ENCODE measurements at places on chromosomes 5 and 9. TPM values are rescaled to one million over a fixed set of nuclear protein-coding genes. Genes with fewer than 3 reads are reported as not detected.

DNA sequence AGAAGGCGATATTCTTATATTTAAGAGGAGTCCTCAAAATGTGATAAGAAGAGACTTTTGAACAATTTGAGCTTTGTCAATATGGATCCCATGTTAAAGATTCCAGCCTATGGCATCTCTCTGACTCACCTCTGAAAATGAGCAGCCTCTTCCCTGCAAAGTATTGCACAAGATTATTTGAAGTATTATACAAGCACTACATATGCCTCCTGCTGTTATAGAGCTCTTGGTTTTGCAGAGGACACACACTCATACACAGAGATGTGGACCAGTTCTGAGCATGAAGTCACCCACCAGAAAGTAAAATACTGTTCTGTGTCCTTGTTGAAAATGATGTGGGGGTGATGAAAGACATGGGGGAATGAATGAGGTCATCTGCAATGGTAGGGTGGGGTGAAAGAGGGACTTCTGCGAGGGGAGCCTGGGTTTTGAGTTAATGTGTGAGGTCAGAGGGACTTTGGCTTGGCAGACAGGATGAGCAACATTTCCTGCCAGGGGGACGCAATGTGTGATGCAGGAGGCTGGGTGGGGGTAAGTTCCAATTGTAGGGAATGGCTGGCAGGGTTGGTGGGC, 25.8 kb downstream of the FBXL7 start:
- no peaks in the 10 kb centered on the region for H3K4me1 ChIP-seq
- H3K27me3 ChIP-seq: no peaks in the 10 kb centered on the region
- no peak overlapping the region for H3K27ac ChIP-seq
- H3K36me3 ChIP-seq: no peaks in the 10 kb centered on the region
- no peak overlapping the region for H3K4me3 ChIP-seq

- H3K4me1 ChIP-seq: no peaks in the 10 kb centered on the region
- no peaks in the 10 kb centered on the region for H3K27me3 ChIP-seq
- H3K27ac ChIP-seq: no peak overlapping the region
- no peak for DNase-seq
- no peak overlapping the region for H3K4me3 ChIP-seq
- no peaks in the 10 kb centered on the region for H3K36me3 ChIP-seq
These were observed 148.4 kb upstream of the NFIL3 start for GRCh38 chr9:91572044-91572443.

DNA sequence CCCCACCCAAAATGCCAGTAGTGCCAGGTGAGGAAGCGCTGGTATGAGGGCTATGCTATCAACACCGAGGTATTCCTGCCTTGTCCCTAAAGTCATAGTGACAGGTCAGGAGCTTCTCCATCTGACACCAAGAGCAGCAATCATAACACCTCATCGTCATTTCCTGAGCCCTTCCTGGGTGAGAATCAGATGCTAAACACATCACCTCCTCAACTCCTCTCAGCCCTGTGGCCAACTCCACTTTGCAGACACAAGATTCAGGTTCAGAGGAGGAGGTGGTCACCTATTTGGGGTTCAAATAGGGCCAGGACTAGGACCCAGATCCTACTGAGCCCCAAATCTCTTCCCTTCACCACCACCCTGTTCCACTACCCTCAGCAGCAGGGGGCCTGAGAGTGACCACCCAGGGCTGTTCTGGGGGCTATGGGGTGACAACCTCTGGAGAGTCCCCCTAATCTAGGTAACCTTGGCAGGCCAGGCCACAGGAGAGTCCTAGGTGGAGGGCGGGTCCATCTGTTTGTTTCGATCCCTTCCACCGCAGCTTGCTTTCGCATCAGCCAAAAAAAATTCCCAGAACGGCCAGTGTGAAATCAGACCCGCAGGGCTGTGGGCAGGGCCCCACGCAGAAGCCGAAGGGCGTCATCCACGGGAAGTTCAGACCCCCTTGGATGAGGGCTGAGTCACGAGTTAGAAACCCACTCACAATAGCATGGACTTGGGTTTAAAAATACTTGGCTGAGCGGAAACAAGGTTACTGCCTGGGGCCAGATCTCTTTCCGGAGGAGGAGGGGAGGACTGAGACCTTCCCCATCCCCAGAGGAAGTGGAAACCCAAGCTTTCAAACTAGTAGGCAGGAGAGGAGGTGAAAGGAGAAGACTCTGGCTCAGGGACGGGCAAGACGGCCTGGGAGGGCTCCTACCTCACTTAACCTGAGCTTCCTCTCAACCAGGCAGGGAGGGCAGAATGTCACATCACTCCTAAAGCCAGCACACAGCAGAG, 8.7 kb downstream of the STK10 start:
- no peaks in the 10 kb centered on the region for H3K36me3 ChIP-seq
- H3K4me3 ChIP-seq: no peak overlapping the region
- no peaks in the 10 kb centered on the region for H3K4me1 ChIP-seq
- peak; percentile 34 for DNase-seq
- H3K27ac ChIP-seq: peak overlapping the region; percentile 73

DNA sequence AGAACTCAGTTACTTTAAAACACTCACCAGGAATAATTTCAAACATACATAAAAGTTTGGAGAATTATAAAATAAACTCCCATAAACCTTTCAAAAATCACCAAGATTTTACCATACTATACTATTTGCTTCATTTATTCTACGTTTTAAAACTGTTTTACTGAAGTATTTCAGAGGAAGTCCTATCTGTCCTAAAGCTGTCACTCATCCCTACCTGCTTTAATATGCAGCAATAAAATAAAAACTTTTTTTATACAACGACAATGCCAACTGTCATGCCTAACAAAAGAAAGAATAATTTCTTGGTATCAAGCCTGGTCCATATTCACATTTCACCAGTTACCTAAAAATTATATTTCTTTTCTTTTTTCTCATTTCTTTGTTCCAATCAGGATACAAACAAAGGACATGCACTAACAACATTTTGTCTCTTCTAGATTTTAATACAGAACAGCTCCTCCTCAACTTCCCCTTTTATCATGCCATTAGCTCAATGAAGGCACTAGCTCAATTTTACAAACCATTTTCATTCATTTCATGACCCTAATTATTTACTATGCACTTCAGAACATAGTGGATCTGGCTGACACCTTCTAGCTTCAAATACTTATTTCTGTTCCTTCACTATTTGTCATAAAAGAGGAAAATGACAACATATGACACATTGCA, 135.2 kb downstream of the GNAQ start:
- H3K27ac ChIP-seq: no peak overlapping the region
- H3K4me1 ChIP-seq: no peaks in the 10 kb centered on the region
- DNase-seq: no peak
- H3K36me3 ChIP-seq: no peaks in the 10 kb centered on the region
- H3K4me3 ChIP-seq: no peak overlapping the region
- H3K27me3 ChIP-seq: no peaks in the 10 kb centered on the region

DNA sequence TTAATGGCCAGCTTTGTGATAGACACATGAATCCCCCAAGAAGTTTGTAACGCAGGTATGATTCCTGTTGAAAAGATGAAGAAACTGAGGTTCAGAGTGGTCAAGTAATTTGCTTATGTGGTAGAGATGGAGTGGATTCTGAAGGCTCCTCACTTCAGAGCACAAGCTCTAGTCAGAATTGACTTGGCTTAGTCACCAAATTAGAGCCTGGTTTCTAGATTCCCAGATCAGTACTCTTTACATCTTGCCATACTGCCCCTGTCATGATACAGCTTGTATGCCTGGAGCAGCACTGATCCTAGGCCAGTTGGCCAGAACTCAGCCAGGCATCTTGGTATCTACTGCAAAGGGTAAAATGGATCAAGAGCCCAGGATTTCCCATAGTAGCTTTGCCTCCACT, 284.4 kb upstream of the RFX3 start:
- H3K4me3 ChIP-seq: no peak overlapping the region
- no peaks in the 10 kb centered on the region for H3K4me1 ChIP-seq
- DNase-seq: no peak
- no peak overlapping the region for H3K27ac ChIP-seq
- H3K27me3 ChIP-seq: no peaks in the 10 kb centered on the region
- no peaks in the 10 kb centered on the region for H3K36me3 ChIP-seq

GRCh38 chr5:96342581-96342980, 90.5 kb downstream of the PCSK1 start:
- no peak overlapping the region for H3K27ac ChIP-seq
- H3K4me3 ChIP-seq: no peak overlapping the region
- no peaks in the 10 kb centered on the region for H3K4me1 ChIP-seq
- H3K36me3 ChIP-seq: no peaks in the 10 kb centered on the region

- no peaks in the 10 kb centered on the region for H3K4me1 ChIP-seq
- no peak overlapping the region for H3K4me3 ChIP-seq
- no peaks in the 10 kb centered on the region for H3K27me3 ChIP-seq
- no peaks in the 10 kb centered on the region for H3K36me3 ChIP-seq
These were observed 16.4 kb upstream of the PPP2R2B start for GRCh38 chr5:146894753-146895521.

DNA sequence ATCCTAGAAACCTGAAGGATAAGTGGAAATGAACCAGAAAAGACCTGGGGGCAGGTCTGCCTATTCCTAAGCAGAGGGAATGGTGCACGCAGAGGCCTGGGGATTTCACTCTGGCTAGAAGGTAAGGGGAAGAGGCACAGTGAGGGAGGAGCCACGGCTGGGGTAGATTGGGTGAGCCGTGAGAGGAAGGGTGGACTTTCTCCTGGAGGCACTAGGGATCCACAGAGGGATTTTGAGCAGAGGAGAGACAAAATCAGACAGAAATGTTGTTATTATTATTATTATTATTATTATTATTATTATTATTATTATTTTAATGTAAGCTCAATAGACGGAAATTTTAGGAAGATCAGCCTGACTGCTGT, 3.0 kb upstream of the ADGRD2 start:
- H3K4me1 ChIP-seq: no peaks in the 10 kb centered on the region
- H3K36me3 ChIP-seq: no peaks in the 10 kb centered on the region
- H3K27ac ChIP-seq: no peak overlapping the region
- H3K27me3 ChIP-seq: peaks cover 23% of the 10 kb centered on the region
- DNase-seq: no peak

GRCh38 chr5:10949856-10950630, 189.0 kb upstream of the DAP start:
- H3K36me3 ChIP-seq: no peaks in the 10 kb centered on the region
- no peak overlapping the region for H3K27ac ChIP-seq
- no peak for DNase-seq
- H3K4me3 ChIP-seq: no peak overlapping the region

- H3K4me3 ChIP-seq: no peak overlapping the region
- DNase-seq: peak; percentile 7
- H3K27me3 ChIP-seq: no peaks in the 10 kb centered on the region
These were observed 77.3 kb upstream of the SH3PXD2B start for GRCh38 chr5:172531704-172532026.

- no peaks in the 10 kb centered on the region for H3K36me3 ChIP-seq
- no peak for DNase-seq
- no peaks in the 10 kb centered on the region for H3K27me3 ChIP-seq
- H3K4me1 ChIP-seq: no peaks in the 10 kb centered on the region
These were observed 119.4 kb downstream of the GAS1 start for GRCh38 chr9:86827893-86828292.

GRCh38 chr5:150126921-150127265, 28.8 kb downstream of the PDGFRB start:
- H3K36me3 ChIP-seq: no peaks in the 10 kb centered on the region
- no peaks in the 10 kb centered on the region for H3K27me3 ChIP-seq
- H3K27ac ChIP-seq: no peak overlapping the region
- H3K4me1 ChIP-seq: no peaks in the 10 kb centered on the region
- no peak for DNase-seq

GRCh38 chr9:26945591-26945990, 1.5 kb downstream of the PLAA start:
- peaks cover 15% of the 10 kb centered on the region for H3K4me1 ChIP-seq
- peak overlapping the region; percentile 90 for H3K4me3 ChIP-seq
- no peaks in the 10 kb centered on the region for H3K27me3 ChIP-seq
- no peaks in the 10 kb centered on the region for H3K36me3 ChIP-seq
- no peak for DNase-seq
- no peak overlapping the region for H3K27ac ChIP-seq

DNA sequence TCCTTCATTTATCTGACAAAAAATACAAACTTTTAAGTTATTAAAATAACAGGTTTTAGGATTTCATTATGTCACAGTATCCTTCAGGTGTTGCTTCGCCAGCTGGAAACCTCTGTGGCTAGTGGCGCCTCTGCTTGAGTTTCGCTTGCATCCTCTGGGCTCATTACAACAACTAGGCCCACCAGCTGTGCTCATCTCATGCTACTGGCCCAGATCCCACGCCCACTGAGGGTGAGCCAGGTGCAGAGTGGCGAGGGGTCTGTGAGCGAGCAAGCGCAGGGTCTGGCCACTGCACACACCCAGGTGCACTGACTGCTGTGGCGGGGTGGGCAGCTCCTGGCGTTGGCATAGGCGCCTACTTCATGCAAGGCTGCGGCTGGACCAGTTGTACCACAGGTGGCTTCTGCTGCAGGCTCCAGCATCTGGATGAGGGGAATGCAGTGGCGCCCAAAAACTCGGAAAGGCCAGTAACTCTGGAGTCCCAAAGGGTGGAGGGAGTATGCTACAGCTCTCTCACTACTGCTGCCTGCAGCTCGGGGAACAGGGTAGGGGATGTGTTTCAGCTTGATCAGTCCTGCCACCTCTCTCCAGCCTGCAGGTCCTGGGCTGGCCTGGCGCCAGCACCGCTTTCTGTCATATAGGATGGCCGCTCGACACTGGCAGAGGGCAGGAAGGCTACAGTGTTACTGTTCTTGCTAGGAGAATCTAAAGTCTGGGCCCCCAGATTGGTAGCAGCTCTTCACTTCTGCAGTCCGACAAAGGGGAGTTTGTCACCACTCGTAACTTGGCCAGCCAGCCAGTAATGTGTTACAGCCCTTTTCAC, 452.1 kb downstream of the TUSC1 start:
- no peaks in the 10 kb centered on the region for H3K36me3 ChIP-seq
- no peaks in the 10 kb centered on the region for H3K4me1 ChIP-seq
- no peak overlapping the region for H3K27ac ChIP-seq
- no peak overlapping the region for H3K4me3 ChIP-seq
- no peaks in the 10 kb centered on the region for H3K27me3 ChIP-seq
- no peak for DNase-seq

Gene SLC27A6
- total RNA-seq: 0.48 TPM

Gene PHF24
- total RNA-seq: 0.64 TPM

Gene LEAP2
- 3.6 TPM for total RNA-seq

Gene RLN2
- total RNA-seq: 0.74 TPM

Gene CBY3
- total RNA-seq: not detected

Gene KIF12
- 33.8 TPM for total RNA-seq

Gene TRMT10B
- 11.9 TPM for total RNA-seq

Gene PALM2AKAP2
- 3.4 TPM for total RNA-seq

Gene DOK3
- total RNA-seq: 4.1 TPM

Gene PCA3
- total RNA-seq: not detected

Gene NAIP
- total RNA-seq: 7.7 TPM

Measured in colonic mucosa (tissue), 4 donors.